ENCODE measurements at places on chromosomes 5 and 9.
A peak's percentile ranks its signal among the peaks of the same experiment; 100 is the strongest.

DNA sequence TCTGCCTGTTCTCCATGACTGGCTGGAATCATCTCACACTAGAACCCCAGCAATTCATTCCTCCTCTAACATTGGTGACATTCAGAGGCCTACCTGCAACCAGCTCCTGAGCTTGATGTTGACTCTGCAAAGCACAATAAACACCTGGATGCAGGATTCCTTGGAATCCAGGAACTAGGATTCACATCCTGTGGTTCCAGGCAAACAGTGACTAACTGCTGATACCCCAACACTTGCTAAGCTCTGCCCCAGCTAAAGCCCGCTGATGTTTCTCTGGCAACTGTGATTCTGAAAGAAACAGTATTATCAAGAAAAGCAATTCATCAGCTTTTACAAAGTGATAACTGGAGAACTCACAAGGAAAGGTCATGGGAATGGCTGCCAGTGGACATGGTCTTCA, 29.2 kb downstream of the SUSD1 start:
- DNase-seq = no peak

DNA sequence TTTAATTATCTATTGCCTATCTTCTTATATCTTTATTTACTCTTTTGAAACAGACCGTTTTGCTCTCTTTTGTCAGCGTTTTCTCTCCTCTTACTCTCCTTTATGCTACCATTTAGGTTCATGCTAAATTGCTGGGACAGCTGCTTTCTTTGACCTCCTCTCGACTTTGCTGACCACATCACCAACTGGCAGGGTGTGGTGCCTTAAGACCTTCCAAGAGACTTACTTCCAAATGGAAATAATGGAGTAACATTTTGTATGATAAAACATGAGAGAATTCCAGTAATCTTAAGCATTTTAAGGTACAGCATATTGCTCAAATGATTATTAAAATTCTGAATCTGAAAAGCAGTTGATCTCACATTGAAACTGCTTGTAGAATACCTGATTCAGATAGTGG, 71.5 kb upstream of the MEF2C start:
- no peak for DNase-seq

- peak; percentile 37 for DNase-seq
These were observed 357.9 kb upstream of the CCNH start for GRCh38 chr5:87770601-87771121.

DNA sequence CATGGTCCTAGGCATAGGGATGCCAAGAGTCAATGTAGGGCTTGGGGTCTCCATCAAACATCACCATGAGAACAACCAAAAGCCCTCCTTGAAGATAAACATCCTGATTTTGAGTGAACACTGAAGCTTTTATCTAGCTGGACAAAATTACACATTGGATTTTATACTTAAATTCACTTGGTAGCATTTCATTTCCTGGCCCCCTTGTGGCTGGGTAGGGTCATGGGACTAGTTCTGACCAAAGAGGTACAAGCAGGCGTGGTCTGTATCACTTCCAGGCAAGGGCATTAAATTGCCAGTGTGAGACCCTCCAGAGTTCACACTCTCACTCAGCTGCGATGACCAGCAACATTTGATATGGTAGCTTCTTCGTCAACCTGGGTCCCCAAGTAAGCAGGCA, 320.3 kb downstream of the ACTL7B start:
- DNase-seq = no peak

DNA sequence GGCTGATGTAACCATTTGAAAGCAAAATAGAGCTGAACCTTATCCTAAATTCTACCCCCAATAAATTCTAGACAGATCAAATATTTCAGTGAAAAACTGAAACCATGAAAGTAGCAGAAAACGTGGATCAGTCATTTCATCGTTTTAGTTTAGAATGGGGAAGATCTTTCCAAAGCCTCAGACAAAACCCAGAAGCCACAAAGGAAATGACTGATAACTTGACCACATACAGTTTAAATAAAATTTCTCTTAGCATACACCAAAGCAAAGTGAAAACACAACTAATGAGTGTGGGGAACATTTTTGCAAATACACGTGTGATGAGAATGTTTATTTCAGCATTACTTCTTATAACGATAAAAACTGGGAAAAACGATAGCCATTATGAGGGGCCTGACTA, 284.8 kb downstream of the ADGRV1 start:
- no peak for DNase-seq

- DNase-seq = no peak
These were observed 743.5 kb downstream of the DNAH5 start for GRCh38 chr5:13201022-13201421.

GRCh38 chr9:20407013-20407412, 215.3 kb downstream of the MLLT3 start:
- DNase-seq = no peak

GRCh38 chr5:76524101-76524835, 98.9 kb downstream of the F2RL2 start:
- no peak for DNase-seq

- no peak for DNase-seq
These were observed 30.8 kb downstream of the ARHGAP26 start for GRCh38 chr5:142800776-142801494.

DNA sequence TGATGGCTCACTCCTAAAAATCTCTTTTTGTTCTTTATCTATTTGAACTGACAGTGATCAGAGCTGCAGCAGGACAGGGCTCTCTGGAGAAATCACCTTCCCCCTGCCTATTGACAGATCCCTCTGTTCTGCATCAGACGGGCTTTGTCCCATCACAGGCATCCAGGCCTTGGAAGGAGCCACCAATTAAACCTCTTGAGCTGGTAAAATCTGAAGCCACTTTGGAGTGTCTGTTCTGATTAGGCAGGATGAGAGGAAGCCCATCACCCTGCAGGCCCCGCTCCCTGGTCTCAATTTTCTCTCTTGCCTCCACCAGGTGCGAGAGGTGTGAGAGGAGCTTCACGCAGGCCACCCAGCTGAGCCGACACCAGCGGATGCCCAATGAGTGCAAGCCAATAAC, 97.7 kb downstream of the PRDM6 start:
- no peak for DNase-seq

GRCh38 chr5:124528838-124529237, 217.6 kb downstream of the ZNF608 start:
- DNase-seq = no peak

GRCh38 chr5:17004441-17005106, 68.5 kb upstream of the MYO10 start:
- DNase-seq = no peak
